ENCODE measurements at places on chromosomes 13 and 19. TPM values are rescaled to one million over a fixed set of nuclear protein-coding genes. Genes with fewer than 3 reads are reported as not detected.

DNA sequence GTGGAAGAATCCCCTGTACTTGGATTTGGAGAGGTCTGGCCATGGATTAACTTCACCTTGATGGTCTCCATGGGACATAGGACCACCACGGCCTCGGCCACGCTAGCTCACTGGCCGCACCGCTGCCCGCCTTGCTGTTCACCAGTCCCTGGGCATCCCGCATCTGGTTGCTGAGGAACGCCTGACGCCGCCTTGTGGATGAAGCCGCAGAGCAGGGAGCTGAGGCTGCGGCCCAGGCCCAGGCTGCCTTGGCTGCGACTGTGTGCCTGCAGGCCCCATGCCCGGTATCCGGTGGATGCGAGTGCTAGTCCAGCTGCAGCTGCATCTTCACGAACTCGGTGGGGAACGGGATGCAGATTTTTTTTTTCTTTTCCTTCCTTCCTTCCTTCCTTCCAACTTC is 1407.1 kb downstream of the UQCRFS1 start:
- DNase-seq: no peak

DNA sequence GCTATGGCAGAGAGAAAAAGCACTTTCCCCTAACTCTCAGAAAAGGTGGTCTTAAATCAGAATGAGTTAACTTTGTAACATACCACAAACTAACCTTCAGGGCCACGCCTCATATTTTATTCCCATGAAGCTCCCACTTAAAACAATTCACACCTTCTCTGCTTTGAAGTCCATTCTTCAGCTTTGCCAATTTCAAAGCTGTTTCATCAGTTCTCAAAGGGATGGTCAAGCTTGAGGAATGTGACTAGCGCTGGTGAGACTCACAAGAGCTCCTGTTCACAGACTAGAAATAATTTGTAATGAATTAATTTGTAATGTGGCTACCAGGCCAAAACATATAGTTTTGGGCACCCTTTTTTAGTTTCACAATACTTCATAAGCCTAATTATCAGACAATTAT is 68.2 kb downstream of the STK24 start:
- no peak for DNase-seq

GRCh38 chr19:4870025-4870700 is 2.7 kb upstream of the PLIN3 start:
- DNase-seq: no peak

GRCh38 chr13:67090856-67091255 is 139.3 kb downstream of the PCDH9 start:
- DNase-seq: no peak

DNA sequence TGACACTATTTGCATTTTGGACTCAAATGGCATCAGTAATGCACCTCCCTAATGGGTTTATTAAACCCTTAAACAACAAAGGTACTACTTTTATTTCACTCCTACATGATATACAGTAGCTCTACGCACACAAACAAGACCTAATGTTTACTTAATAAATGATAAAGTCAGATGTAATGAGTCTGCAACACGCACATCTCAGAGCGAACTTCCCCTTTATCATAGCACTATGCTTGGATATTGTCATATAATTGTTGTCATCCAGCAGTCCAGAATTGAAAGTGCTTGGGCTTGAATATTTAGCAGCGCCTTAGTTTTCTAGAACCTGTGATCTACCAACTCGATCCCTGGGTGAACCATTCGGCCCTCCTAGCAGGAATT is 772 bp downstream of the PARP4 start:
- DNase-seq: no peak

DNA sequence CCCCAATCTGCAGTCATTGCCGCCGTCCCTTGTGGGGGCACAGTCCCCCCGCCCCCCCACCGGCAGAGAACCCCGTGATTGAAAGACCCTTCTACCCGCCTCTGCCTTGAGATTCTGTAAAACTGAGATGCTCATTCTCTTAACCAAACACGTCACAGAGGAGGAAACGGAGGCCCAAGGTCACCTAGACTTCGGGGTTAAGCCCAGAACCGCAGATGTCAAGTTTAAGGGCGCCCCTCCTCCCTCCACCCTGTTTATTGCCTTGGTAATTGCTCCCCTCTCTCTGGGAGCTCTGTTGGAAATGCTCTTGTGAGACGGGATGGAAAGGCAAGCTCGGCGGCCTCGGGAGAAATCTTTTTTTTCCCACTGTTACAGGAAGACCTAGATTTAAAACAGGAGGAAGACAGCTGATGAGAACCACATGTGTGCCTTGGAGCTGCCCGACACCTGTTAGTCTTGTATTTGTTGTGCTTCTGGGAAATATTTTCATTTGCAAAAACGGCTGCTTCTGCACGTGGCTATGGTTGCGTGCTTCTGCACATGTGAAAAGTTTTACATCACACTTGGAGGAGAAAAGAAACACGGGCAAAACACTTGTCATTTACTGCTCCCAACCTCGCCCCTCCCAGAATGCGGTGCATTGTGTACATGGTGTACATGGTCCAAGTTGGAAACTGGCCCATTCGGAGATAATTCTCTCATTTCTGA is 1.1 kb upstream of the MED26 start:
- no peak for DNase-seq

- DNase-seq: peak; percentile 64
Measured at GRCh38 chr19:10191347-10191746, 3.4 kb downstream of the DNMT1 start.

- no peak for DNase-seq
Measured at GRCh38 chr13:95480131-95480545, 72.4 kb upstream of the CLDN10 start.

- no peak for DNase-seq
Measured at GRCh38 chr19:14277608-14278007, 71.6 kb upstream of the ADGRL1 start.

PRPF31 gene
- 47.2 TPM for total RNA-seq

MAST1 gene
- 0.31 TPM for total RNA-seq

ACER1 gene
- not detected for total RNA-seq

KLK6 gene
- total RNA-seq: 8.8 TPM

SYDE1 gene
- total RNA-seq: 39.9 TPM

GNG7 gene
- 11.5 TPM for total RNA-seq
